ENCODE measurements at places on chromosomes 16 and 17.

DNA sequence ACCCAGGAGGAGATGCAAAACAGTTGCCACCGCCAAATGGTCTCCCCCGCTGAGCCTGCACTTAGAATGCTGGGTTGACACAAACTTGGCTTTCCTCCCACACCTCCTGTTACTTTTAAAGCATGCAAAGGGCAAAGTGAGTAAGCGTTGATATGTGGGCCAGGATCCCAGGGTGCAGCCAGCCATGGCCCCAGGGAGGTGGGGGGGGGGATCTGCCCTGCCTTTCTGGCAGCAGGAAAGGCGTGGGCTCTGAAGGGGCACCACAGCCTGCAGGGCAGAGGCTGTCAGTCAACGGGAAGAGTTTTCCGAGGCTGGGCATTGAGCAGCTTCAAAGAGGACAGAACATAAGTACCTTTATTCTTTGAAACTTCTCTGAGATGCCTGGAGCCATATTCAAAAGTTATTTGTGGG is 142.3 kb downstream of the ABCC12 start:
- DNase-seq: no peak

DNA sequence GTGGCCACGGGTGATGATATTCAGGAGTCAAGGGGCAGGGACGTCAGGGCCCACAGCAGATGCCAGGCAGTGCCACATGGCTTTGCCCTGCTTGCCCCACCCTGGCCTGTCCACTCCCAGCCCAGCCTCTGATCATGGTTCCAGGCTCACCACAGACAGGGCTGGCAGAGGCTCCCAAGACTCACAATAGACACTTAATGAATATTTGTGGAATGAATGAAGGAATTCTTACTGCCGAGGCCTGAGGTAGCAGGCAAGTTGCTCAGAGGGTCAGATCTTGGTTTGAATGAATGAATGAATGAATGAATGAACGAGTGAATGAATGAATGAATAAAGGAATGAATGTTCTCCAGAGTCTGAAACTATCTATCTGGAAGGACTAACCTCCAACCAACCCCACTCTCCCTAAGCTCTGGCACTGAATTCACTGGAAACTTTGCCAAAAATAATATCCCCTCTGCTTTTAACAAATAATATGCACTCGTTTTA is 60.9 kb downstream of the RAI1 start:
- DNase-seq: no peak

DNA sequence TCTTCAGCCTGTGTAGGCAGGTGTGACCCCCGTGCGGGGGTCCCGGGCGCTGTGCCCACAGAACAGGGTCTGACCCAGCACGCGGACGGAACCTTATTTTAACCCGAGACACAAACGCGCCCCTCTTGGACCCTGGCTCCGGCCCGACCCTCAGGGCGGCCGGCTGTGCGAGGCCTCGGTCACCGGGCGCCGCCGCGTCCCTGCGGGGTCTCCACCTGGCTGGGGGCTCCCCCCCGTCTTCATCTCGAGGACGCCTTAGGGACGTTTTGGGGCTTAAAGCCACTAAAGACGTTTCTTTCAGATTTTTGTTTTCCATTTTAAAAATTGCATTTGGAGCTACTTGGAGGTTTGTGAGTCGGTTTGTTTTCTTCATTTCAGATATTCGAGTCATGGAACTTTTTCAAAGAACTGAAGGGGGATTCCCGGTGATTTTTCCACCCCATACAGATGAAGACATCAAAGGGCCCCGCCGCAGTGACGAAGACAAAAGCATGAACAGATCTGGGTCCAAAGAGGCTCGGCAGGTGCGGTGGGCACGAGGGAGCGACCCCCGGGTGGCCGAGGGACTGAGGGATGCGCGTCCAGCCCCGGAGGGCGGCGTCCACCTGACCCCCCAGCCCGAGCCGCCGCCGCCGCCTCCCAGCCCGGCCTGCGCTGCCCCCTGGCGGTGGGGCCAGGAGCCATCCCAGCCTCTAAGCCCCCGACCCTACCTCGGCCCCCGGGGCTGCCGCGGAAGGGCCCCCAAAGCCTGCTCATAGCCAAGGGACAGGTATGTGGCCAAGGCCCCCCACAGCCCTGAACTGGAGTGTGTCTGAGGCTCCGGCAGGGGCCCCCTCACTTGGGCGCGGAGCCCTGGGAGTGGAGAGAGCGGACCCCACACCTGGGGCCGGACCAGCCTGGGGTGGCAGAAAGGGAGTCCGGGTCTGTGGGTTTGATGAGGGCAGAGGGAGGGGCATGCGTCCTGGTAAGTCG is 3.8 kb upstream of the CD7 start:
- DNase-seq: peak; percentile 82

DNA sequence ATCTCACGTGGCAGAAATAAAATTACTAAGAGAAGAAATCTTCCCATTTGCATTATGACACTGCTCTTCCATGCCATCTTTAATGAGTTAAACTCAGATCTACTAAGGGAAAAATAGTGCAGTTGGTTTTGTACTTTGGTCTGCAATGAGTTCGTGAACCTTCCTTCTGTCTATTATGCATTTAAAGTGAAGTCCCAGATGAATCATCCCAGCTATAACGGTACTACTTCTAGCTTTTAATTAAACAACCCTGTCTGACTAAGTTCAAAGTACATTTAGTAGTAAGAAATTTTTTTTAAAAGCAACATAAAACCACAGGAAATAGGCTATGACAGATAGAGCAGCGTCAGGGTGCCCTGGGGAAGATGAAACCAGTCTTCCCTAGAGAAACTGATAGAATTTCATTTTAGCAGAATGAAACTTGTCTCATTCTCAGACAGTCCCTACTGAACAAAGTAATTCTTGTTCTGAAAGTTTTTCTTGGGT is 1.8 kb downstream of the TMIGD1 start:
- peak; percentile 21 for DNase-seq

DNA sequence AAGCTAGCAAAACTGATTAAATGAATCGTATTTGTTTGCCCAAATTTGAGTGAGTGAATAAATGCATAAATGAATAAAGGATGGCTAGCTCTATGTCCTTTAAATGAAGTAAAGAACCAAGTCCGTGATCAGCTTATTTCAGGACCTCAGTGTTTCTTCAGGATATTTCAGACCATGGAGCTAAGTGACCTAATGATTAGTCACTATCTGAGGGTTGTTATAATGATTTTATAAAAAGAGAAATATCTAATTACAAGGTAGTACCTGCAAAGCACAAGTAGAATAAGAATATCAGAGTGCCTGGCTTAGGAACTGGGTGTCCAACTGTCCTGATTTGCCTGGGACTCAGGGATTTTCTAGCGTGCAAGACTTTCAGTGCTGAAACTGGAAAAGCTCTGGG is 12.5 kb downstream of the KCNJ2 start:
- no peak for DNase-seq

DNA sequence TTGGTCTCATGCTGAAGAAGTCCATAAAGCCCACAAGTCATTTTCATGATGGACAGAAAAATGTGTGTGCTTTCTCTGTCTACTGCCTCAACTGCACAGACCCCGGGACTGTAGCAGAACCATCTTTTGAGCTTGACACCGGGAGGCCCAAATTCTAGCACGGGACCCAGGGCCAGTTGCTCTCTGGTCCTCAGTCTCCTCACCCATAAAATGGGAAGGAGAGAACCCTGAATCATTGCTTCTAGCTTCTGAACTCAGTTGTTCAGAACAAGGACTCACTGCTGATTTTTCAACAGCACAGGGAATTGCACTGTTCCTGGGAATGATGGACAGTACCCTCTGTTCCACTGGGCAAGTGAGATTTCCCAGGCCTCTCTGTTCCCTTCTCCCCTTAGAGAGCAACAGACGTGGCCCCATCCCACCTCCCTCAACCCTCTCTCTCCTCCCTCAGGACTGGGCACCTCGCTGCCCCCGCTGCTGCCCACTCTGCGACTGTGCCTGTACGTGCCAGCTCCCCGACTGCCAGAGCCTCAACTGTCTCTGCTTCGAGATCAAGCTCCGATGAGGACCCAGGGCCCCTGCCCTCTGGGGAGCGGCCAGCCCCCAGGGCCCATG is 2.2 kb upstream of the ALDOA start:
- no peak for DNase-seq

DNA sequence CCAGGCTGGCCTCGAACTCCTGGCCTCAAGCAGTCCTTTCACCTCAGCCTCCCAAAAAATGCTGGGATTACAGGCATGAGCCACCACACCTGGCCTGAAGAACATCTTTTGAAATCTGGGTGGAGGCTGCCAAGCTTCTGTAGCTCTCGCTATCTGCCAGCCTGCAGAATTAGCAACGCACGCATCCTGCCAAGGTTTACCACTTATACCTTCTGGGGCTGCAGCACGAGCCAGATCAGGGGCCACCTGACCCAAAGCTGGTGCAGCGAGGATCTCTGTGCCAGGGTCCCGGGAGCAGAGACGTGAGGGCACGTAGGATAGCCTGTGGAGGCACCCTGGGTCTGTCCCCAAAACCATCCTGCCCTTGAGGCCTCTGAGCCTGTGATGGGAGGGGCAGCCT is 22.2 kb downstream of the SLC38A8 start:
- DNase-seq: no peak

DNA sequence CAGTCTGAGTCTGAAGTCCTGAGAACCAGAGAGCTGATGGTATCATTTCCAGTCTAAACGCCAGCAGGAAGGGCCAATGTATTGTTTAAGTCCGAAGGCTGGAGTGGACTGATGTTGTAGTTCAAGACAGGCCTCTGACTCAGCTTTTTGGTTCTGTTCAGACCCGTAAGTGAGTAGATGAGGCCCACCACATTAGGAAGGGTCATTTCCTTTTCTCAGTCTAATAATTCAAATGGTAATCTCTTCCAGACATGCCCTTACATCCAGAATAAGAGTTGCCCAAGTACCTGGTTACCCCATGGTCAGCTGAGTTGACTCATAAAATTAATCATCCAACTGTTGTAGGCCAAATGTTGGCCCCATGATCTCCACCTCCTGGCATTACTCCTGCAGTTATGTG is 442.6 kb upstream of the HSBP1 start:
- no peak for DNase-seq
